Inflammatory macrophage (primary cell): ENCODE measurements at places on chromosomes 1 and 21.
A peak's percentile ranks its signal among the peaks of the same experiment; 100 is the strongest.

DNA sequence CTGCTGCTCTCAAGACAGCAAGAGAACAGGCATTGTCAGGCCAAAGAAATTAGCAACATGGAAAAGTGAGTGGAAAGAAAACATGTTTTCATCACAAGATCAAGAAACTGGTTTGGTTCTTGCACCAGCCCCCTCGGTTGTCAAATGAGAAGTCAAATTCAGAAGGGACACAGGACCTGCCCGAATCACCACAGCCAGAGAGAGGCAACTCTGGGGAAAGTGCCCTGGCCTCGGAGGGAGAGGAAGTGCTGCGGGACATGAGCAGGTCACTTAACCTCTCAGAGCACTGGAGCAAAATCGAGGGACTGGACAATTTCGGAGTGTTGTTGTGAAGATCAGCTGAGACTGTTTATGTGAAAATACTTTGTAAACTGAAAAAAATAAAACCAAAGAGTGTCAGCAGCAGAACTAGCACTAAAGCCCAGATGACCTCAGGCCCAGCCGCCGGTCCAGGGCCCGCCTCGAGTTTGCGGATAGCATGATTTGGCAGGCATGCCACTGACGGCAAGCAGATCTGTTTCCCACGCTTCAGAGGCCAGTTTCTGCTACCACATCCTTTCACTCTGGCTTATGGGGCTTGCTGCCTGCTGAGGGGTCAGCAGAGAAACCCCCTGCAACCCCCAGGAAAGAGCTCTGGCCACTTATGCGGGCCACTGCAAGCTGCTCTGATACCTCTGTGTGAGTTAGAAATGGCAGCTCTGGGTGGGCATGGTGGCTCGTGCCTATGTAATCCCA lies 32.1 kb downstream of the CD247 start:
- DNase-seq, result no peak

GRCh38 chr1:4273747-4274146 lies 373.7 kb upstream of the C1orf174 start:
- DNase-seq, result no peak

- DNase-seq, result no peak
Observed at GRCh38 chr1:171645553-171646248, 6.8 kb downstream of the MYOC start.

- peak; percentile 16 for DNase-seq
Observed at GRCh38 chr1:179314928-179315327, 21.3 kb downstream of the SOAT1 start.

GRCh38 chr1:37325509-37326437 lies 148.6 kb upstream of the ZC3H12A start:
- no peak for DNase-seq

DNA sequence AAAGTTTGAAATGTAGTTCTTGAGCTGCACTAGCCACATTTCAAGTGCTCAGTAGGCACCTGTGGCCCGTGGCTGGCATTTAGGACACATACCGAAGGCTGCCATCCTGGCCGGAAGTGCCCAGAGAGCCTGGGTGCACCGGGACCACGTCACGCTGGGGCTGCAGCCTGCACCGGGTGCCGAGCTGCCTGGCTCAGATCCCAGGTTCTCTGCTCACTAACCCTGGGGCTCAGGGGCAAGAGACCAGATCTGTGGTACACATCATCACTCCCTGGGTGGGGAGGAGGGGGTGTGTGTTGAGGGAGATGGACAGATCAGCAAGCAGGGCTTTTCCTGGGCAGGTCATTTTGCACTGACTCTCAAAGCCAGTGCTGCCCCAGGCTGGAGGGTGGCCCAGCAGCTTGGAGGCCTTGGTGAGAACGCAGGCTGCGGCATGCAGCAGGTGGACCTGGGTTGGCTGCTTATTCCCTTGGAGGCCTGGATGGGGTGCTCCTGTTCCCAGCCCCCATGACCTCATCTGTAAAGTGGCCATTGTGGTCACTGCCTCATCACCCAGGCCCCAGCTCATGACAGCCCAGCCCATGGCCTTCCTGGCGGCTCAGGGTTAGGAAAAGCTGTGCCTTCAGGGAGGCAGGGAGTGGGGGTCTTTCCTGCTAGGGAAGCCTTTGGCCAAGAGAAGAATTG lies 23.6 kb downstream of the TMEM201 start:
- DNase-seq, result no peak

DNA sequence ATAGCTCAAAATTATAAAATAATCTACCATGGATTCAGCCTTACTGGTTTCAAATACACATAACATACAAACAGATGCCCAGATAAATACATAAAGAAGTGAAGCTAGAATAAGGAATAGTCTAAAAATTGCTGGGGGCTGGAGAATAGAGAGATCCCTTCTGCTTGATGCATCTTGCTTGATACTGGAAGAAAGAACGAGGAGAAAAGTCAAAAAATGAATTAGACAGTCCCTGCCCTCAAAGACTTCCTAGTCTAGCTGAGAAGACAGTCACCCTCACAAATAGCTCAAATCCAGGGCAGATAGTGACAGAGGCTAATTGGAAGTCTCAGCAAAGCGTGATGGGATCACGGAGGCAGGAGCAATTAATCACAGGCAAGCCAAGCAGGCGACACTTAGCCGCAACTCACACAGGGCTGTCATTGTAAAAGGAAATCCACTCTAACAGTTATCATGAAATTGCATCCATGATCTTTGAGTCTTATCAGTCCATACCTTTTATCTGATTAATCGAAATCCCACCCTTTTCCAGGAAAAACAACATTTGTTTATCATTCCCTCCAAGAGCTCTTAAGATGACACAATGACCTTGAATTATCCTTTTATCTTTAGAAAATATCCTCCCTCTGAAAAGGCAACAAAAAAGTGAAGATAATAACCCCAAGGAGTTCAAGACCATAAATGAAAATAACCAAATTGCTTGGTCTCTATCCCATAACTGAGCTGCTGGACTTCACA lies 59.7 kb upstream of the TIAM1 start:
- DNase-seq, result no peak

- DNase-seq, result no peak
Observed at GRCh38 chr1:242568666-242569065, 44.2 kb upstream of the PLD5 start.

DNA sequence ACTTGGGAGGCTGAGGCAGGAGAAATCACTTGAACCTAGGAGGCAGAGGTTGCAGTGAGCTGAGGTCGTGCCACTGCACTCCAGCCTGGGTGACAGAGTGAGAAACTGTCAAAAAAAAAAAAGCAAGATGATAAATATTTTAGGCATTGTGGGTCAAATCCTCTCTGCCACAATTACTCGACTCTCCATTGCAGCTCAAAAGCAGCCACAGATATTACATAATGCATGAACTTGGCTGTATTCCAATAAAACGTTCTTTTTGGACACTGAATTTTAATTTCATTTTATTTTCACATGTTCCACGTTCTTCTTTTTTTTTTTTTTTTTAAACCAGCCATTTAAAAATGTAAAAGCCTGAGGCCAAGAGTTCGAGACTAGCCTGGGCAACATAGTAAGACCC lies 69.4 kb downstream of the TCP10L start:
- DNase-seq, result no peak

- DNase-seq, result no peak
Observed at GRCh38 chr1:66282343-66282852, 251.6 kb upstream of the SGIP1 start.

GRCh38 chr21:25501996-25502665 lies 105.2 kb downstream of the MRPL39 start:
- peak; percentile 90 for DNase-seq

- DNase-seq, result no peak
Observed at GRCh38 chr21:41381731-41382130, 19.9 kb downstream of the MX2 start.

DNA sequence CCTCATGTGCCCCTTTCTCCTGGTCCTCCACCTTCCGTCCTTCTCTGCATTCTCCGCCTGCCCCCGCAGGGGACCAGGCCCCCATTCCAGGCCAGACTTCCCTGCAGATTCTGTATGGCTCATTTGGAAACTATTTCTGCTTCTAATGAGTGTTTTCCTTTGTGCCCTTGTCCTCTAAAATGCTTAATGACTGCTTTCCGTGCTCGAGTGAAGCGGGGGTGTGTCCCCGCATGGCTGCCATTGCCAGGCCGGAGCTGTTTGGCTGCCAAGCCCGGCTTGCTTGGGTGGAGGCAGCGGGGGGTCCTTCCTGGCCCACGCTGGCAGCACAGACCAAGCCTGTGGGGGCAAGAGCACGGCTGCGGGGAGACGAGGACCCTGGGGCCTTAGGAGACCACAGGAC lies 299.3 kb upstream of the VAMP3 start:
- DNase-seq, result no peak

DNA sequence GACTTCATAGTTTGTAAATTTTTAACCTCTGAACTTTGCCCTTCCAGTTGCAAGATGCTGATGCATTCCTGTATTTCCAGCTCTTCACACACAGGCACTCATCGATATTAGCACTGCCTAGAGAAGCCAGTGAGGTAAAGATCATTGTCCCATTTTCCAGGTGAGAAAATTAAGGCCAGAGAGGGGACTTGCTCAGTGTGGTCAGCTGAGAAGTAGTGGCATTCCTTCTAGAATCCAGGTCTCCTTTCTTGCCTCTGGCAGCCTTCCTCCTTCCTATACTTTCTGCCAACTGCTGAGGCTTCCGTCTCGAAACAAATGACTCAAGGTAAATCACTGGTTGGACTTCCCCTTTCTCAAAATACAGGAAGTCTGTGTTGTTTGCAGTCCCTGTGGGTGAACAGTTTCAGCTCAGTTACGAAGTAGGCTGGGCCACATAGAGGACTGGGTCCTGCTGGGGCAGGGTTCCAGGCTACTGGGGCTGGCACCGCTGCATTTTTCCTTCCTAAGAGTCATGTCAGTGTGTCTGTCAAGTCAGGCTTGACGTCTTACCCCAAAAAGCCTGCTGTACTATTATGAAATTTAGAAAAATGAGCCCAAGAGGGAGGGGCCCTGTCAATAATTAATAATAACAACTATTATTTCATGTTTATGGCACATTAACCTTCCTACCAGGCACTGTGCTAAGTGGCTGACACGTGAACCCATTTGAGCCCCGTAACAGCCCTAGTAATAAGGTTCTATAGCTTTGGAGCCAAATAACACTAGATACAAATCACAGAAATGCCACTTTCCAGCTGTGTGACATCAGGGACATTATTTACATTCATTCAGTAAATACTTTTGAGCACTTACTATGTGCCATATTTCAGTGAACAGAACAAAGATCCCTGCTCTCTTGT lies 16.6 kb upstream of the RNF19B start:
- DNase-seq, result peak; percentile 96

DNA sequence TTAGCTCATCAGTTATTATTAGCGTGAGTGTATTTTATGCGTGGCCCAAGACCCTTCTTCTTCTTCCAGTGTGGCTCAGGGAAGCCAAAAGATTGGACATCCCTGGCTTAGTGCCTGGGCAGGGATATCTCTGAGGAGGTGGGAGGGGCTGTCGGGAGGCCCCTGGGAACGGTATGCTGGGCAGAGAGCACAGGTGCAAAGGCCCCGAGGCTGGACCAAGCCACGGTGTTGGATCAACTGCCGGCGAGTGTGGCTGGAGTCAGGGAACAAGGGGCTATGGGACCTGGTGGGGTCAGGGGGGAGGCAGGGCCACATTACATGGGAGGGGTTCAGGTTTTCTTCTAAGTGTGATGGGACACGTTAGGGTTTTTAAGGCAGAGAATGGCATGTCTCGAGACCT lies 62.7 kb downstream of the FHAD1 start:
- no peak for DNase-seq

DNA sequence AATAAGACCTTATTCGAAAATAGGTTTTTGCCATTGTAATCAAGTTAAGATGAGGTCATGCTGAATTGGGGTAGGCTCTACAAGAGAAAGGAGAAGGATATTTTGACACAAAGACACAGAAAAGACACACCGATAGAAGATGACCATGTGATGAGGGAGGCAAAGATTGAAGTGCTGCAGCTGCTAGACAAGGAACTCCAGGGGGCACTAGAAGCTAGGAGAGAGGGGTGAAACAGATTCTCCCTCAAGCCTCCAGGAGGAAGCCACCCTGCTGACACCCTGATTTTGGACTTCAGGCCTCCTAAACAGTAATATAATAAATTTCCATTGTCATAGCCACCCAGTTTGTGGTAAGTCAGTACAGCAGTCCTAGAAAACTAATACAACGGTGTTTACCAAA lies 506.8 kb upstream of the CAMK1G start:
- DNase-seq, result no peak

DNA sequence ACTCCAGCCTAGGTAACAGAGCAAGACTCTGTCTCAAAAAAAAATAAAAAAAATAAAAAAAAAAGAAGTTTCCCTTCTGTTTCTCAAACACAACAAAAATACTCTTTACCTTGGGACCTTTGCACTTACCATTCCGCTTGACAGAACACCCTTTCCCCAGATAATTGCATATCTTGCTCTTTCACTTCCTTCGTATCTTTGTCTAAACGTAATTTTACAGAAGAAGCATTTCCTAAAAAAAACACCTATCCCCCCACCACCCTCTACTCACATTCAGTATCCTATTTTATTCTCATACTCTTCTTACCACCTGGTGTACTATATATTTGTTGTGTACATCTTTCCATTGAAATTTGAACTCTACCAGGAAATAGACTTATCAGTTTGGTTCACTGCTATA lies 32.7 kb downstream of the ASH1L start:
- no peak for DNase-seq

- no peak for DNase-seq
Observed at GRCh38 chr1:87968197-87968955, 639.7 kb downstream of the LMO4 start.

- DNase-seq, result no peak
Observed at GRCh38 chr1:197787623-197788536, 12.6 kb upstream of the DENND1B start.

GRCh38 chr21:44265734-44266270 lies 4.1 kb upstream of the DNMT3L start:
- no peak for DNase-seq

- DNase-seq, result no peak
Observed at GRCh38 chr21:36516281-36516680, 36.4 kb upstream of the CLDN14 start.

GRCh38 chr1:37533317-37534093 lies 18.9 kb upstream of the MEAF6 start:
- no peak for DNase-seq

DNA sequence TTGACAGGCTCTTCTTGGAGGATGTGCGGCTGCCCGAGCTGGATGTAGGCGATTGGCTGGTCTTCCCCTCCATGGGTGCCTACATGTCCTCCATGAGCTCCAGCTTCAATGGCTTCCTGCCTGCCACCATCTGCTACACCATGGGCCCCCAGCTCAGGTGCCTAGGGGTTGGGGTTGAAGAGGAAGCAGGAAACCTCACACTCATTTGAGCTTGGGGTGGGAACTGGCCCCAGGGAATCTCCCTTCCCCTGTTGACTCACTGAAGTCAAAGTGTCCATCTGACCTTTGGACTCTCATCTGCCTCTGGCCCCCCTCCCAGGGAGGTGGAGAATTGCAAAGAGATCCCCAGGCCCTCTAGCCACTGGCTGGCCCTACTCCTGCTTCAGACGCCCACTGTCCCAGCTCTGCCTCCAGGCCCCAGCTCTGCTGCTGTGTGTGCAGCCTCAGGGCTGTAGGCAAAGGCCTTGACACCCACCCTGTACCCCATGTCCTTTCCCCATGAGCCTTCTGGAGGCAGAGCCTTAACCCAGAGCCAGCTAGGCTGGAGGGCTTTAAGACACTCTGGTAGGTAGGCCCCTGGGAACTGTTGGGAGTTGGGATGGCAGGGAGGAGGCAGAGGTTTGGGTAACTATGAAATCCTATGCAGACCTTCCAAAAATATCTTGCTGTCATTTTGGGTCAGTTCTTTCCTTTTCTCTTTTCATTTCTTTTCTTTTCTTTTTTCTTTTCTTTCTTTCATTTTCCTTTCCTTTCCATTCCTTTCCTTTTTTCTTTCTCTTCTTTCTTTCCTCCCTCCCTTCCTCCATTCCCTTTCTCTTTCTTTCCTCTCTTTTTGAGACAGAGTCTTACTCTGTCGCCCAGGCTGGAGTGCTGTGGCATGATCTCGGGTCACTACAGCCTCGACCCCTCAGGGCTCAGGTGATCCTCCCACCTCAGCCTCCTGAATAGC lies 66.9 kb upstream of the TINAGL1 start:
- no peak for DNase-seq
